ENCODE measurements at places on chromosomes 12 and 14. TPM values are rescaled to one million over a fixed set of nuclear protein-coding genes. Genes with fewer than 3 reads are reported as not detected.
A peak's percentile ranks its signal among the peaks of the same experiment; 100 is the strongest.

DNA sequence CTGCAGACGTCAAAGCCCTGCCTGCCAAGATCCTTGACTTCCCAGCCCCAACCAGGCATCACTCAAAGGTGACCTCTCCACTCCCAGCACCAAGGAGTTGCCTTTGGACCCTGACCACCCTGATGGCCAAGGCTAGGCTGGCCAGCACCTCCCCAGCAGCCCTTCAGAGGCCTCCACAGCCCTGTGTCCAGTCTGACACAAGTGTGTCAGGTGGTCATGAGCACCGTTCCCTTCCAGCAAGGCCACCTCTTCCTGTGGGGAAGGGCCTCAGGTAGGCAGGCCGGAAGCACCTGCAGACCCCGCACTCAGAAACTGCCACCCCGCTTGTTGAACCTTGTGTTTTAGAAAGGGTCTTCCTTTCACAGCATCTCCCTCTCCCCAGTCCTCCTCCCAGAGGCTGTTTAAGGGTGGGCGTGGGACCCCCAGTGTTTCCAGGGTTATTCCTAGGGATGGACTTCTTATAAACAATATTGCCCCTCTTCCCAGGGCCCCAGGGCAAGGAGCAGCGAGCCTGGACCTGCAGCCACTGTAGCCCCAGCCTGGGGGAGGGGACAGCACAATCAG is 13.2 kb upstream of the INF2 start:
- DNase-seq, result no peak

DNA sequence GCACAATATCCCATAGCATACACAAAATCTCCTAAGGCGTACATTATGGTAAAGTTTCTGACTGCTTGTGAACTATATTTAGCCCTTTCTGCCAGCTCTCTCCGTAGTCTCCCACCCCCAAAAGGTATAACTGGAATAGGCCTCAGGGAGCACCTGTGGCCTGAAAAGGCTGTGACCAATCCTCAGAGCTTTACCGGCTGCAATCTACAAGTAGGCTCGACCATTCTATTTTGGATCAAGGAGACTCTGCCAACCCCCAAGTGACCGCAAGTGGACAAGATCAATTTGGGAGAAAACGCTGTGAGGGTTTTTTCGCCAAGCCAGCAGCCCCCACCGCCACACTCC is 1.2 kb downstream of the PPTC7 start:
- DNase-seq, result no peak

- DNase-seq, result no peak
These were observed 791 bp downstream of the TMEM233 start for GRCh38 chr12:119594399-119594730.

CRIP1 gene
- 51.4 TPM for total RNA-seq

- DNase-seq, result peak; percentile 82
These were observed 29.1 kb downstream of the SH2B3 start for GRCh38 chr12:111434680-111435338.

DNA sequence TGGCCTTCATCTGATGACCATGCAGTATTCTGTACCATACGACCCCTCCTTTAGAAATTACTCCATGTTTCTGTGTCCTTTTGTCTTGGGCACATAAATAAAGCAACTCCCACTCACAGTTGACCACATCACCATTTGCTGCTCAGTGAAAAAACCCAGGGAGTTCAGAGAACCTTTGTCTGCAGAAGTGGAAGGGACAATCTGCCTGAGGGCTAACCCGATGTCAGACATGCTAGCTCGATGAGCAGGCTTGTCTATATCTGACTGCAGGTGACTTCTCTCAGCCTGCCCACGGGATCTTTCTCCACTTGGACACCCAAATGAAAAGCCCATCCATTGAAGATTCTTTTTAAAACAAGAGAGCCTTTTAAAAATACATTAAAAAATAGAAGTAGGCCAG is 45.7 kb upstream of the GRIP1 start:
- DNase-seq, result no peak

CCDC175 gene
- not detected for total RNA-seq

LRP1-AS gene
- total RNA-seq, result not detected

- no peak for DNase-seq
These were observed 103.8 kb downstream of the SLC16A7 start for GRCh38 chr12:59699421-59700152.

DNA sequence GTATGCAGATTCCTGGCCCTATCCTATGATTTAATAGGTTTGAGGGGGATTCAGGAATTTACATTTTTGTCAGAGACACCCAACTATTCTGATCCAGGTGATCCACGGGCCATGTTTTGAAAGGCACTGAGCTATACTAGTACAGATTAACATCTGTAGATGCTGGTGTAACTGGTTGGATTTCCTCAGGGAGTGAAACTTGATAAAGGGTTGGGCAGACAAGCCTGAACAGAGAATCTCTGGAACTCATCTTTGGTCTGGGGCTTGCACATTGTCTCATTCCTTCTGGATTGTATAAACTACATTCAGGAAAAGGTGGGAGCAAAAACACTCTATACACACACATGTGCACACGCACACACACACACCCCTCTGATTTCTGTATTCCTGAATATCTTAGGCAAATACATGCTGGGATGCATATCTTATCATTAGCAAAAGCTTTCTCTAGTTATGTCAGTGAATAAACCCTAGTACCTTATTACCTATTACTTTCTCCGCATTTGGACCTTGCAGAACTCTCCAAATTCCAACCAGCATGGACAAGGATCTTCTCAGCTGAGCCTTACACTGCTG is 104.6 kb downstream of the SLC38A1 start:
- DNase-seq, result no peak

P2RX7 gene
- total RNA-seq, result 1.8 TPM

DNA sequence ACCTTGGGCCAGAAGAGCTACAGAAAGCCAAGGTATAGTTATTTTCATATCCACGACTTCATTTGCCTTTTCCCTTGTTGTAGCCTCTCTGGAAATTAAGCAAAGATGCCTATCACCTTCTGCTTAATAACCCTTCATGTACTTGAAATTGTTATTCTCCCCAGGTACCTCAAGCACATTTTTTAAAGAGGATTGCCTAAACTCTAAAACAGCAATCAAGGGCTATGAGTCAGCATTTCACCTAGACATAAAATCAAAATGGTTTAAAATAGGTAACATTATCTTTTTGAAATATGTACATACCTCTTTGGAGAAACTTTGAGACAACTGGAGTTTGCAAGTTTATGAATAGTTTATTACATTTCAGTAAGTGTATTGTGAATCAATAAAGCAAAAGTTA is 11.6 kb downstream of the DTD2 start:
- DNase-seq, result no peak

GRCh38 chr14:22341049-22341448 is 248.0 kb downstream of the DAD1 start:
- no peak for DNase-seq
